Vagina (tissue), 2 donors: ENCODE measurements at places on chromosomes 4 and X.

- no peak for DNase-seq
Observed at GRCh38 chr4:81756973-81757372, 285.3 kb upstream of the RASGEF1B start.

DNA sequence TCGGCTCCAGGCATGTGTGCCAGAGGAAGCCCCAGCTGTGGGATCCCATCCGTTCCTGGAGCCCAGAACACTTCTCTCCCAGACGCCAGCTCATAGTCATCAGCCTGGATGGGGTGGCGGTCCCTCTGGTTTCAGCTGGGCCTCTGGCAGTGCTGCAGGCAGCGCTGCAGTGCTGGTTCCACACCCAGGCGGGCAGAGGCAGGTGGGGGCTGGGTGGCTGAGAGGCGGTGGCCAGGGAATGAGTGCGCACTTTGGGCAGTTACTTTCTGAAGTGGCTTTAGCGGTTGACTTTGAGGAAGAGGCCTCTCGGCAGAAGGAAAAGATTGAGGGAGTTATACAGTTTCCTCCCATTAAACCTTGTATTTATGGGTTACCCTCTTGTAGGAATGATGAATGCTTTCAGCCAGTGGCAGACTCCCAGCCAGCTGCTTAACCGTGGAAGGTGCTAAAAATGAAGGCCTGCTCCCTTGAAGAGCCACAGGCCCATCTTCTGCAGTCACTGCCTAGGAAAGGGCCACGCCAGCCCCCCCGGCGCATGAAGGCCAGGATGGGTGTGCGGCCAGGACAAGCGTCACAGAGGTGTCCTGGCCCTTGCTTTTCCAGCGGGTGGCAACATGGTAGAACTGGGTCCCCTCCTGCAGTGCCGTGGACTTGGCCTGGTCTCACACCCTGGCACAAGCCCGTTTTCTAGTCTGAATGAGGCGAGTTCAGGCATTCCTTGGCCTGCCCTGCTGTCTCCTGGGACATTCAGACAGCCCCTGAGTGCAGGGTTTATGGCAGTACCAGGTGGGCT, 9.9 kb downstream of the TADA2B start:
- no peak for DNase-seq

GRCh38 chr4:148118179-148118578, 324.0 kb downstream of the NR3C2 start:
- no peak for DNase-seq

DNA sequence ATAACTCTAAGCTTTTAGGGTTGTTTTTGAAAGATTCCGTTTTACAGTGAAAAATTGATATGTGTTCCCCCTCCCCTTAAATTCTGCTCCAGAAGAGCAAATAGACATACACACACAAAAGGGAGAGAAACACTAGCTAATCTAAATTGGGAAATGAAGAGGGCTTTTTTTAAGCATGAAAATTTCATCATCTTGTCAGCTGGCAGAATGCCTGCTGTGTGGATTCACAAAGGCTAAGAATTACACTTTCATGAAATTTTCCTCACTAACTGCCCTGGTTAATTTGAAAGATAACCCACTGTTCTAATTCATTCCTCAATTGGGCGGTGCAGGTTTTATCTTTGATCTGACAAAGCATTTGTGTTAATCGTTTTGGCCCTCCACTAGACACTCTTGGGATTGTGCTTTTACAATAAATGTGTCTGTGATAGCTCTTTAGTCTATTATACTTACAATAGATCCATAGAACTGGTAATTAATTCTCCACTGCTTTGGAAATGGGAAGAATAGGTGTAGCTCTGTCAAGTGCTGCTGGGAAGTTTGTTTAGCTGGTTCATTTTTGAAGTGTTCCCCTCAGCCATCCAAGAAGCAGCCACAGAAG, 152.9 kb downstream of the POLA1 start:
- DNase-seq: no peak

DNA sequence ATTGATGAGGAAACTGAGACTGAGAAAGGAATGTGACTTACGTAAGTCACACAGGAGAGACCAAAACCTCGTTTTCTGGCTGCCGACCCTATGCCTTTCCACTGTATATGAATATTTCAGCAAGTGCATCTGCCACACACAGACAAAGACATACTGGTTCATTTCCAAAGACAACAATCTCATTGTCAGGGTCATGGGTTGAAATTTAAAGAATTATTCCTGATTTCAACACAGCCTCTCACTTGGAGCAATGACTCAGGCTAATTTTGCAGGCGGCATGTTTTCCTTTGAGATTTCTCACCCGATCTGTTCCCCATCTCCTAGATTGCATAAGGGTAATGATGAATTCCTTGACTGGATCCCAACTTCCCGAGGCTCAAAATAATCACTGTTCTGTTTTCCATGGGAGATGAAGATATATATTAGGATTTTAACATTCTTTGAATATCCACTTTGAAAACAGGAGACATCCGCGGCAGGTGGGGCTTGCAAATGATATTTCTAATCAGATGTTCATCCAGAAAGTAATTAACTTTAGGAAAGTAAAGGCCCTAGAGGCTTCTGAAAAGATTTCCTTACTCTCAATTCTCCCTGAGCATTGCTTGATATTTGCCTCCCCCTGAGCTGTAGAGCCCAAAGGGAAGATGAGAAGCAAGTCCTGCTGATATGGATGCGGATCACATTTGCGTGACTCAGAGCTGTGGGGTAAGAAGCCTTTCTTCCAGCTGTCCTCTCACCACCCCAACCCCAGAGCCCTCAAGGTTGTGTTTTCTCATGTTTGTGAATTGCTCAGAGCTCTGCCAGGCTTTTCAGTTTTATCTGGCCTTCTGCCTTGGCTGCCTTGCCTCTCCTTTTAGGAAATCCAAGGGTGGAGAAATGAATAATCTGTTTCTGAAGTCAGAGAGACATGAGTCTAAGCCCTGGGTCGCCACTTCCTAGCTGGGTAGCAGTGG, 361.1 kb upstream of the BOD1L1 start:
- no peak for DNase-seq

GRCh38 chr4:176188654-176189053, 6.7 kb downstream of the SPATA4 start:
- DNase-seq: no peak

DNA sequence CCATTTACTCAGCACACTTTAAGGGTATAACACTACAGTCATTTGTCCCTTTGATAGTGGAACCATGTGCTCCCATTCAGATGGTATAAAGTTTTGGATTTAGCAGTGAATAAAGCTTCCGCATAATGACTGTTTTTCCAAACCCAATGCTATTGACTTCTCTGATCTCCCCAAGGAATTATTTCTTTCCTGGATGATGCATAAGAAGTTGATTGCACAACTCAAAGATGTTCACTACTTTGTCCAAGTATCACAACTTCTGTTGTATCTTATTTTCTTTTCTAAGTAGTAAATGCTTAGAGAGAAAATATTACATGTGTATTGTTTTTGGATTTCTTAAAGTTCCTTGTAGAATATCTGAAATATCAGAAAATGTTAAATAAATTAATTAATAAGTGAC, 300.2 kb downstream of the GPM6A start:
- DNase-seq: no peak

DNA sequence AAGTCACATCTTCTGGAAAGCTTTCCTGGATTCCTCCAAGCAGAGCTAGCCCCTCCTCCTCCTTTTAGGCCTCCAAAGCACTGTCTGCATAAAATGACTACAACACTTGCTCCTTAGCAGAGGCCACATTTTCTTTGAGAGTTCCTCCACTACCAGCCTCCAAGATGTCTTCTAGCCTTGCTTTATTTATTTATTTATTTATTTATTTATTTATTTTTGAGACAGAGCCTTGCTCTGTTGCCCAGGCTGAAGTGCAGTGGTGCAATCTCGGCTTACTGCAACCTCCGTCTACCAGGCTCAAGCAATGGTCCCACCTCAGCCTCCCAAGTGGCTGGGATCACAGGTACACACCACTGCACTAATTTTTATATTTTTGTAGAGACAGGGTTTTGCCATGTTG, 4.6 kb upstream of the GPC4 start:
- DNase-seq: no peak

- no peak for DNase-seq
Observed at GRCh38 chr4:140662082-140662869, 93.5 kb upstream of the UCP1 start.

DNA sequence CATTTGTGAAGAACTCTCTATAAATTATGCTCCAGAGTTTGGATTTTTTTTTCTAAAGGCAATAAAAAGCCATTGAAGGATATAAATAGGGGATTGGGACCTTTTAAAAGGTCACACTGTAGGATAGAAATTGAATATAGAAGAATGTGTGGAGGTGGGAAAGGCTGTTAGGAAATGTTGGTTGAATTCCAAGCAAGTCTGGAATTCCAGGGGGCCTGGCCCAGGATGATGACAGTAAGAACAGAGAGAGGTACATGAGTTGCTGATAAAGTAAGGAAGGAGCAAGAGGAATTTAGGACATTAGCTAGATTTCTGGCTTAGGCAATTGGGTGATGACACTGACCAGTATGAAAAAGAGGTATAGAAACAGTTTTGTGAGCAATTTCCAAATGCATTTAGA, 95.4 kb upstream of the USP38 start:
- no peak for DNase-seq

DNA sequence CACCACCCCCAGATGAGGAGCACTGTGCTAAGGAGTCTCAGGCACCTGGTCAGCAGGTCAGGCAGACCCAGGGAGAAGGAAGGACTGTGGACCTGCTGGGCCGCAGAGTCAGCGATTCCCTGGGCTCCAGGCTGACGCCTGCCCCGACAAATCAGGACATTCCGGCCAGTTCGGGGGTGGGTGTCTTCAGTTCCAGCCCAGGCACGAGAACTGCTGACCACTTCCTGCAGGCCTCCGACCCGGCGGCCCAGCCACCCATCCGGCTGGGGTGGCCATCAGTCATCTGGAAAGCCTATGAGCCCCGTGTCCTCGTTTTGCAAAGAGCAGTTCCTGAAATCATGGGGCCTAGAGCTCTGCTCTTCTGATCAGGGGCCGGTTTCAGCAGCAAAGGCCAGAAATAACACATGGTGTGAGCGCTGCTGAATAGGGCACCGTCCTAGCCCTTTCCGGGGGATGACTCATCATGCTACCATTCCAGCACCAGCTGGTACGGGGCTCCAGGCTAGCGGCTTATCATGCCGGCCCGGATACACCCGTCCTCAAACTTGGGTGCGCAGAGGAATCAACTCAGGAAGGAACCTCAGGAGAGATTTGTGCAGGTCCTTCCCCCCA, 7.8 kb upstream of the SH3TC1 start:
- no peak for DNase-seq

DNA sequence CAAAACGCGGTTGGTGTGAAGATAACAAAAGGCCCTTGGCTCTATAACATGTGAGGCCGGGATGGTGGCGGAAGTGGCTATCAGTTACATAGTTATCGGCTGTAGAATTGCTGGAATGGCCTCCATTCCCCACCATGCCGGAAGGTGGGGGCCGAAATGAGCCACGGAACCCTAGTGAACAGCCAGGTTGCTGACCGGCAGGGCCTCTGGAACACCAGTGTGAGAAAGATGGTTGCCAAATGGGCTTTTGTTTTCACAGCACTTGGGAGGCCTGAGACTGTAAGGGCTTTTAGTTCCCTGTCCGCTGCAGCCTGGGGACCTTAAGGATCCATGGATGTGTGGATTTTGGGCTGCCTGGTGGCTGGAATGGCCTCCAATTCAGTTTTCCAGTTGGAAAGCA, 23.3 kb upstream of the ARX start:
- no peak for DNase-seq

DNA sequence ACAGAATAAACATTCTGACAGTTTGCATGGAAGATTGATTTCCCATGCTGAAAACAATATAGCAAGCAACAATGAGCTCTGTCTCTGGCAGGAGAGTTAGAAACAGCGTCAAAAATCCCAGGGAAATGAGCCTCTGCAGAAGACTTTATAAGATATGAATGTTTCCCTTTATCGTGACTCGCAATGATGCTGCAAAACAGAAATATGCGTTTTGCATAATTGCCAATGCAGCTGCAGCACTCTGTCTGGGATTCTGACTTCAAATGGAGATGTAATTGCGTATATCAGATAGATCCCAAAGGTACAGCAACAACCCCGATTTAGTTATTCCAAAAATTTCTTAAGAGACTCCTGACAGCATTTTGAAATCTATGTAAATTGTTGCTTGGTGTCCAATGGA, 702.4 kb upstream of the EPHA5 start:
- no peak for DNase-seq

DNA sequence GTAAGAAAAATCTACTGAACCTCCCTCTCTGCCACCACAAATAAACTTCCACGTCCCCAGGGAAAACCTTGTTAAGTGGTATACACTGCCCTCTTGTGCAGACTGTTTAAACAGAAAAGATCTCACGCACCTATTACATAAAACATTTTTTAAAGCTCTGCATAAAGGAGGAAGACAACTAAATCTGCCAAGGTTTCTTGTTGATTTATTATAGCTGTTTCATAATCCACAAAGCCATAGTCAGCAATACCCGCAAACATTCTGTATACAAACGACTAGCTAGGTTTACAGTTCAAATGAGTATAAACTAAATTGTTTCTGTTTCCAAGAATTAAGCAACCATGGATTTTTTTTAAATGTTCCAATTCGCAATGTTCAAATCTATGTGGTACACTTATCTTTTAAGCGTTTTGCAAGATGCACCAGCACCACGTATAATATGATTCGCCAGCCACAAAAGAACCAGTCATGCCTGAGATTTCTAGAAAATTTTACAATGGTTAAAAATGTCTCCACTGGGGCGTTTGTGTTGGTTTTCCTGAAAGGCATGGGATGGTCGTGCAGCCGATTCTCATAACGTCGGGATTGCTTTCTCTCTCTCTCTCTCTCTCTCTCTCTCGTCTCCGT, 164.6 kb downstream of the PRKX start:
- no peak for DNase-seq

GRCh38 chr4:36214735-36215485, 29.4 kb downstream of the ARAP2 start:
- DNase-seq: no peak

DNA sequence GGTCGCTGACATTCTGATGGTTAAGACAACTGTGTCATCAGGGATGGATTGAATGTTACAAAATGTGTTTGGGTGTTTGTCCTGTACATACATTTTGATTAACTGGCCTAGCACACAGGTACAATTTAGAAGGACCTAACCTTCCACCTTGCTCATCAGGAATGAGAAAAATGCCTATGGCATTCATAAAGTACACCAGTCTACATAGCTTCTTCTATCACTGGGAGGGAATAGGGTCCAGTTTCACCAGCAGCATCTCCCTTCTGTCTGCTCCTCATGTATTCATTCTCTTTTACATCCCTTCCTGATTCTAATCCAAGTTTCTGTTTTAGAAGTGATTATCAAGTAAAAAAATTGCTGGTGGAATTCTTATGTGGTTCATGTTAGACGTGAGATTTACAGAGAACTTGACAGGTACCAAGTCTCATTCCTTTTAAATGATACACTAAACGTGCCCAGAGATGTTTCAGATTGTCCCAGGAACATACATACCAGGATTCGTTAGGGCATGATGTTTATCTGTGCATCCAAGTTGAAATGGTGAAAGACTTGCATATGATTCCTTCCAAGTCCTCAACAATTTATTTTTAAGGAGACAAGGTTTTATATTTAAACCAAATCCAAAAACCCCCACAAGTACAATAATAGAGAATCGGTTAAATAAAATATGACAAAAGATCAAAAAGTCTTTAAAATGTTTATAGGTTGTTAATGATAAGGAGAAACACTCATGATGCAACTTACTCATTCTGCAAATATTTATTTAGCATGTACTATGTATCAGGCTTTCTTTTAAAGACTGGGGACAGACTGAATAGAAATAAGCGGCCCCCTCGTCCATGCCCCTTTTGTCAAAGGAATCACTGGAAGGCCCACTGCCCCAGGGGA, 359.1 kb downstream of the ZNF674 start:
- no peak for DNase-seq

GRCh38 chr4:1540601-1541375, 134.5 kb upstream of the NKX1-1 start:
- DNase-seq: no peak
